ENCODE measurements at places on chromosomes 12 and 14.

- DNase-seq, result no peak
Observed at GRCh38 chr14:68328509-68328908, 464.4 kb downstream of the ZFP36L1 start.

DNA sequence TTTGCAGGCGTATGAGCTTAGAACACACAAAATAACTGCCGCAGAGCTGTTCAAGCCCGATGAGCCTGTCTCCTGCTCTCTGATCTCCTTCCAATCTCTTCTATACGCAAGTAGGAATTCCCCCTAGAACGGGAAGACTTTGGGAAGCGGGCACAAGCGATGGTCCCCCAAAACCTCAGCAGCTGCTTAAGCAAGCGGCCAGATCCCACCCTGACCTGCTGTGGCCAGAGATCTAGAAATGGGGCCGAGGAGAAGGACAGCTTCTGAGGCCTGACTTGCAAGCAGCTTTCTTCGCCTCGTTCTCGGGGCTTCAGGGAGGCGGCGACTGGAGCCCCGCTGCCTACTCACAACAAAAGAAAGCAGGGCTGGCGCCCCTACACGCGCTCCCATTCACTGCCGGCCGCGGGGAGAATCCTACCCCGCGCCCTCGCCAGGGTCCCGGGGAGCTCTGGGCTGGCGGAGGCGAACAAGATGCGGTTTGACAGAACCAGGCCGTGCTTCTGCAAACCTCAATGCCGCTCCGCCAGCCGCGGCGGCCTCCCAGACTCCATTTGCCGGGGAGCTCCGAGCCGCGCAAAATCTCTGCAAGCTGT, 922 bp downstream of the TBX5 start:
- no peak for DNase-seq

- DNase-seq, result no peak
Observed at GRCh38 chr12:40692765-40693206, 547 bp downstream of the CNTN1 start.

- DNase-seq, result no peak
Observed at GRCh38 chr12:2113119-2113912, 60.5 kb downstream of the CACNA1C start.

GRCh38 chr14:39212693-39213092, 21.0 kb upstream of the MIA2 start:
- DNase-seq, result no peak

DNA sequence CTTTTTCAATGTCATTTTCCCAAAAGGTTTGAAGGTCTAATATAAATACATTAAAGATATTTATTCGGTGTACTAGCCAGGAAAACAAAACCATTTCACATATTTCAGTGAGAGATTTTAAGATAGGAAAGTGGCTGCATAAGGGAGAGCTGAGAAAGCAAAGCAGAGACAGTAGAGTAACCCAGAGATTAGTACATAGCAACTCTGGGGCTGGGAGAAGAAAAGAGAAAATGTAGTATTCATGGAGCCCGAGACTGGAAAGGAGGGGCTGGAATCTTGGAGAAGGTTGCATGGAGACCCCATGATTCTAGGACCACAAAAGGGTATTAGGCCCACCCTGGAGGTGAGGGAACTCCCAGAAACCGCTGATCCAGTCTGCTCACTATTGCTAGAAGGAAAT, 236.9 kb downstream of the PAWR start:
- DNase-seq, result no peak

GRCh38 chr14:98906123-98906995, 365.6 kb downstream of the BCL11B start:
- DNase-seq, result no peak

- DNase-seq, result no peak
Observed at GRCh38 chr12:92076101-92076500, 69.5 kb downstream of the BTG1 start.

GRCh38 chr12:5716976-5717375, 228.1 kb downstream of the ANO2 start:
- DNase-seq, result no peak

DNA sequence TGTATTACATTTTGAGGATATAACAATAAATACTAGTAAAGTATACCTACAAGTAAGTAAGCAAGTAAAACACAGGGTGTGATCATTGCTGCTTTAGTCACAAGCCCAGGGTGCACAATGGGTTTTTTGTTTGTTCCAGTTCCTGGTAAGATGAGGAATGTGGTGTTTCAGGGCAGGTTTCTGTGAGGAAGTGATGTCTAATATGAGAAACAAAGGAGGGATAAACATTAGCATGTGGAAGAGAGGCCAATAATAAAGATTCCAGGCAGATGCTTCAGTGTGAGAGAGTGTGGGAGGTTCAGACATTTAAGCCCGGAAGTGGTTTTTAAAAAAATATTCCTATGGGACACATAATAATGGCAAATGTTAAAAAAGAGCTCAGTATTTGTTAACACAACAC, 808.1 kb upstream of the USP15 start:
- no peak for DNase-seq

- no peak for DNase-seq
Observed at GRCh38 chr12:111785651-111786050, 18.9 kb downstream of the ALDH2 start.

GRCh38 chr14:105272623-105273022, 24.3 kb downstream of the BTBD6 start:
- no peak for DNase-seq
